ENCODE measurements at places on chromosomes 5 and 9.

GRCh38 chr5:3056866-3057265 is 305.4 kb upstream of the IRX2 start:
- DNase-seq = no peak

- DNase-seq = no peak
Observed at GRCh38 chr9:109417585-109418544, 80.2 kb downstream of the PTPN3 start.

GRCh38 chr9:106143781-106144180 is 449.4 kb downstream of the TMEM38B start:
- DNase-seq = no peak

DNA sequence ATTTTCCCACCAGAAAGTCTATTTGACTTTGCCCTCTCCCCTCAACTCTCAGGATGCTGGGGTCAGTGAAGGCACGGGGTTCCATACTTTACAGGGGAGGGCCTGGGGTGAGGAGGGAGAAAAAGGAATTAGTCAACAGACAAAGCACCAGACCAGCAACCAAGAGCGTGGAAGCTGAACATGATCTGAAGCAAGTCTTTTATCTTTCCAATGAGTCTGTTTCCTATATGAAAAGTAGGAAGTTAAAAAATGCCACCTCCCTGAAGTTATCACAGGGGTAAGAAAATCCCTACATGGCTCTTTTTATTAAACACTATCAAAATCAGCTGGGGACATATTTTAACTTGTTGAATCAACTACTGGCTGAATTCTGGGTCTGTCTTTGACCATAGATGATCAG is 337.0 kb downstream of the TRPM3 start:
- no peak for DNase-seq

DNA sequence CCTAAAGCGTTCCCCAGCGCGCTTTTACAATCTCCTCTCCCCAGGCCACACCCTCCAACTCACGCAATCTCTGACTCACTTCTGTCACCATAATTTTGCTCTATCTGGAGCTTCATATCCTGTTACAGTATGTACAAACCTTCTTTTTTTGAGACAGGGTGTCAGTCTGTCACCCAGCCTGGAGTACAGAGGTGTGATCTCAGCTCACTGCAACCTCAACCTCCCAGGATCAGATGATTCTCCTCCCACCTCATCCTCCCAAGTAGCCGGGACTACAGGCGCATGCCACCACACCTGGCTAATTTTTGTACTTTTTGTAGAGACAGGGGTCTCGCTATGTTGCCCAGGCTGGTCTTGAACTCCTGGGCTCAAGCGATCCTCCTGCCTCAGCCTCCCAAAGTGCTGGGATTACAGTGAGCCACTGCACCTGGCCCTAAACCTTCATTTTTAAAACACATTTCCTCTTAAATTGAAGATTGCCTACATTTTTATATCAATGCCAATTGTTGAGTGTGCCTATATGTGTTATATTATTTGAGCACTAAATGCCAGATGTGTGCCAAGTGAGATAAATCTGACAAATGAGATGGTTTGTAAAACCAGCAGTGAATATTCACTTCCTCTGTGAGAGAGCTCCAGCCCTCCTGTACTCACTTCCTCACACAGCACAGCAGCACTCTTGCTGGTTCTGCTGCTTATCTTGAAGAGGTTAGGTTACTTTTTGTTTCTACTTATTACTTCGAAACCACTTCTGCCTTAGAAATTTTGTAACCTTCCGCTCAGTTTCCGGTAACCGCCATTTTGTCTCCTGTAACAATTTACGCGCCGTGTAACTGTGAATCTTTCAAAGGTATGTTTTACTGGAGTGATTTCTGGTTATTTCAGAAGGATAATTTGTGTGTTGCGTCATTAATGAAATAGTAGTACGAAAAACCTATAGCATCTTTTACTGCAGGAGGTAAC is 57.9 kb downstream of the DOCK8 start:
- peak; percentile 41 for DNase-seq

All from T-helper 17 cell (primary cell).